ENCODE measurements at places on chromosomes 16 and 17.

DNA sequence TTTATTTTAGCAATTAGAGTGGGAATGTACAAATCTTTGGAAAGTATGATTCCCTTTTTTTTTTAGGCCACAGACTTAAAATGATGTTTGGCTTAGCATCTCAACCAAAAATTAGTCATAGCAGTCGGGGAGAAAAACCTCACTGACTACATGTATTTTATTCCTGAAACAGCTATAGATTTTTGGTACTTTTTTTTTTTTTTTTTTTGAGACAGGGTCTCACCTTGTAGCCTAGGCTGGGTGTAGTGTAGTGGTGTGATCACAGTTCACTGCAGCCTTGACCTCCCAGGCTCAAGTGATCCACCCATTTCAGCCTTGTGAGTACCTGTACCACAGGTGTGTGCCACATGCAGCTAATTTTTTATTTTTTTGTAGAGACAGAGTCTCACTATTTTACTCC is 23.4 kb downstream of the RNFT1 start:
- DNase-seq: no peak

- no peak for DNase-seq
These were observed 6.1 kb upstream of the ENDOV start for GRCh38 chr17:80408872-80409271.

- DNase-seq: peak; percentile 64
These were observed 33.5 kb upstream of the ETV4 start for GRCh38 chr17:43579566-43580140.

DNA sequence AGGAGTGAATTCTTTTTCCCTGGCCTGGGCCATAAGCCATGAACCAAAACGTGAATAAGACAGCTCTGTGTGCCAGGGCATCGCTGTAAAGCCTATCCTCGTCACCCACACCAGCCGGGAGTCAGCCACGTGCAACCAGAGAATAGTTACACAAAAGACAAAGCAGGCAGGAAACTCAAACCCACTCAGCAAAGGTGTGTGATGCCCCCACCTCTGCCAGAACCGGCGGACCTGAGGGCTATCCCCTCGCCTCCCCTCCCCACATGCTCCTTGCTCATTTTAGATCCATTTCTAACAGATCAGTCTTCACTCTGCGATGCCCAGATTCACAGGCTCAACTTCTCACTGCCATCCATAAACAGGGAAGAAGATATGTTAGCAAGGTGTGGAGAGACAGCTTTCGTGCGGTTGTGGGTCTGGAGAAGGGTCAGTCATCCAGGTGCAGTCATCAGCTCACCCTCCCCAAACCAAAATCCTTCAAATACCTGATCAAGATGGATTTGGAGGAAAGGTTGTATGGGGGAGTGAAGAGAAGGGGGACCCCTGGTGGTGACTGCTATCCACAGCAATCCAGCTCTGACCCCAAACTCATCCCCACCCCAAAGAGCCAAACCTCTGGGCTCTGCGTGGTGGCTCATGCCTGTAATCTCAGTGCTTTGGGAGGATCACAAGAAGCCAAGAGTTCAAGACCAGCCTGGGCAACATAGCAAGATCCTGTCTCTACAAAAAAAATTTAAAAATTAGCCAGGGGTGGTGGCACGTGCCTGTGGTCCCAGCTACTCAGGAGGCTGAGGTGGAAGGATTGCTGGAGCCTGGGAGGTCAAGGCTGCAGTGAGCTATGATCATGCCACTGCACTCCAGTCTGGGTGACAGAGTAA is 219.2 kb downstream of the C16orf78 start:
- DNase-seq: peak; percentile 62

DNA sequence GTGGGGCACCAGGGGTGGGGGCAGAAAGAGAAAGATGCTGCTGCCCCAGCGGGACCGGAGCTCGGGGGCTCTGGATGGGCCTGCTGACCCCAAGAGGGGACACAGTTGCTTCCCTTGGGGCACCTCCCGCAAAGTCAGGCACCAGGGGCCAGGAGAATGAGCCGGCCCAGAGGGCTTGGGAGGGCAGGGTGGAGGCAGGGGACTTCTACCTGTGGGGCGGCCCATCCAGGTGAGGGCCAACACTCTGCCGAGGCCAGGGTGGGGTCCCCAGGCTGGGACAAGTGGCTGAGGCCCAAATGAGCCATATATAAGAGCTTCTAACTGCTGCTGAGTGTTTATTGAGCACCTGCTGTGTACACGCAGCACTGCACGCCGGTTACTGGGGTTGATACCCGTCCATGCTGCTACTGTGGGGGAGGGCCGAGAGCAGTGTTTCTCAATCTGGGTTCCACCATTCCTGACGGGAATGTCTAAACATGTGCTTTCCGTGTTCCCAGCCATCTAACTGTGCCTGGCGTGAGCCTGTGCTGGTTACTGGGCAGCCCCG is 211.7 kb upstream of the GSE1 start:
- DNase-seq: no peak

- peak; percentile 100 for DNase-seq
These were observed 1.2 kb upstream of the METTL26 start for GRCh38 chr16:637081-638018.

DNA sequence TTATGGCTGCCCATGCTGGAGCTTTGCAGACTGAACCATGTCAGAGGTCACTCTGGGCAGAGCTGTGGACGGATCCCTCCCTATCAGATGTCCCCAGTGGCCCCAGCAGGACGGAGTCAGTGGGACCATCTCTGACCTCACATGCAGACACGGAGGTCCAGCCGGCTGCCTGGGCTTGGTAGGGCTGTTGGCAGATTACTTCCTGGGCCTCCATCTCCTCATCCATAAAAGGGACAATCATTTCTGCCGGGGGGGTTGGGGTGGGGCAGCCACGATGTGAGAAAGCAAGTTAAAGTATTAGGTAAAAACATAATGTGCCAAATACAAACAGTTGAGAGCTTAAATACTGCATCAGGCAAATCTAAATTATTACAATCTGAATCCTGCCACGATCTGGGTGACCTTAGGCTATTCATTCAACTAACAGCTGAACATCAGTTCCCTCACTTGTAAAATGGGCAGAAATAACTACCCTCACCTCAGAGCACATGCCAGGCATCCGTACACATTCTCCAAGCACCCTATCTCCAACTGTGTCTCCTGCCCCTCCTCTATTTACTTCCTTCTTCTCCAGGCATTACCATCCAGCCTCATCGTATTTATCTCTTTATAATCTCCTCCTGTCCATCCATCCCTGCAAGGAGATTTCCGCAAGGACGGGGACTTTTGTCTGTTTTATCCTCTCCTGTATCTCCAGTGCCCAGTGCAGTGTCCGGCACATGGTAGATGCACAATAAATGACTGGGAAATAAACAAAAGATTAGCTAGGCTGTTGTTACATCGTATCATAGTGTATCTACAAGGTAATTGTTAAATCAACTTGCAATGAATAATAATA is 192.3 kb upstream of the FOXF1 start:
- no peak for DNase-seq

DNA sequence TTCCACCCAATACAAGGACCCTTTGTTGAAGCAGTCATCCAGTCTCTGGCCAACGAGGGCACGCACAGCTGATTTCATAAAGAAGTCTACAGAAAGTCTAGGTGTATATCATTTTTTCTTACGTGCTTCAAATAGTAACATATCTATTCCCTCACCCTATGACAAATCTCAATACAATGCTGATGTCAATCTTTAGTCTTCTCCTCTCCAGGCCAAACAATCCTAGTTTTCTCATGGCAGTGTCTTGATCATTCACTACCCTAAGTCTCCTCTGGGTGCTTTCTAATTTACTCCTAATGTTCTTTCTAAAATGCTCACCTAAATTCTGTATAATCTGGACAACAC is 92.6 kb downstream of the CACNG1 start:
- no peak for DNase-seq

DNA sequence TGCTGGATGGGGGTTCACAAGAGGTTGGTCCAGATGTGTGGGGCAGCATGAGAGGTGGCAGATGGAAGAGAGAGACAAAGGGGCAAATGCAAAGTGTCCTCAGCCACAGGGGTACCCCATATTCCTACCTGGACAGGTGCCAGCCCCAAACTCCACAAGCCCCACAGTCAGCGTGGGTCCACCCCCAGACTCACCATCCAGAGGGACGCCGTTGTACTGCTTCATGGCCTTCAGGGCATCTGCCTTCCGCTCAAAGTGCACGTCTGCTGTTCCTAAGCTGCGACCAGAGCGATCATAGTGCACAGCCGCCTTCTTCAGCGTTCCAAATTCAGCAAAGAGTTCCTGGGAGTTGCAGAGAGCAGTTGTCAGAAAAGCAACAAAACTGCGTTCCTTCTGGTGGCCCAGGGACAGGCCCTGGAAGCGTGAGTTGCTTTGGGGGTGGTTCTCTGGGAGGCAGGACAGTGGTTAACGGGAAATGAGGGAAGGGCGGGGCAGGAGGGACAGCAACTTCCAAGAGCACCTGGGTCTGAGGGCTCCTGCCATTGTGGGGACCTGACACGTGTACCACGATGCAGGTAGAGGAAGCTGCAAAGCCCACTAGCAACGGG is 2.3 kb downstream of the ALYREF start:
- DNase-seq: no peak

DNA sequence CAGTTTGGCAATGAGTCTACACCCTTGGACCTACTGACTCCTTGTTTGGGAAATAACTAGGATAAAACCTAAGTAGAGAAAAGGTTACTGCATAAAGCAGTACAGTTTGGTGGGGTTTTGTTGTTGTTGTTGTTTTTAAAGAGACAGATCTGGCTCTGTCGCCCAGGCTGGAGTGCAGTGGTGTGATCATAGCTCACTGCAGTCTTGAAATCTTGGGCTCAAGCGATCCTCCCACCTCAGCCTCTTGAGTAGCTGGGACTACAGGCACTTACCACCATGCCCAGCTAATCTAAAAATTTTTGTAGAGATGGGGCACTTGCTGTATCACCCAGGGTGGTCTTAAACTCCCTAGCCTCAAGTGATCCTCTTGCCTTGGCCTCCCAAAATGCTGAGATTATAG is 1.2 kb downstream of the PDP2 start:
- DNase-seq: no peak

- DNase-seq: no peak
These were observed 50.3 kb downstream of the PIPOX start for GRCh38 chr17:29093090-29093871.

- DNase-seq: no peak
These were observed 36.4 kb upstream of the CORO6 start for GRCh38 chr17:29659155-29659554.

DNA sequence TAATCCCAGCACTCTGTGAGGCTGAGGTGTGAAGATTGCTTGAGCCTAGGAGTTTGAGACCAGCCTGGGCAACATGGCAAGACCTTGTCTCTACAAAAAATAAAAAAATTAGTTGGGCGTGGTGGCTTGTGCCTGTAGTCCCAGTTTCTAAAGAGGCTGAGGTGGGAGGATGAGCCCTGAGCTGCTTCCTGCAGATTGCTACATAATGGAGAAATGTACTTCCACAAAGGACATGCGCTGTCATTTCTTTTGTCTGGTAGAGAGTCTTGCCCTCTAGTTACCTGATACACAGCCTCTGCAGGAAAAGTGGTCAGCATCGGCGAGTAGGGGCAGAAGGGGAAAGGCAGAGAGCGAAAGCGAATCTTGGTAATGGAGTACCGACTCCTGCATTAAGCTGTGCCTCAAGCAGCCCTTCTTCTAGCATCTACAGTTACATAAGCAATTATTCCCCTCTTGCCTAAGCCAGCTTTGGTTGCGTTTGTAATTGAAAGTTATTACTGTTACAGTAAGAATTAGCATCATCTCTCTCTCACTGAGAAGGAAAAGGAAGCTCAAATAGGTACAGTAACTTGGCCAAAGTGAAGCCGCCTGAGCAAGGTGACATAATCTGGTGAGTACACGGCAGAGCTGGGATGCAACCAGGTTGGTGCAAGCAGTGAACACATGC is 18.5 kb upstream of the GGA2 start:
- no peak for DNase-seq

- DNase-seq: no peak
These were observed 4.7 kb downstream of the DGKE start for GRCh38 chr17:56838687-56839086.

- DNase-seq: no peak
These were observed 4.9 kb upstream of the ZG16B start for GRCh38 chr16:2825049-2825742.

- peak; percentile 85 for DNase-seq
These were observed 3.1 kb upstream of the JPT2 start for GRCh38 chr16:1674751-1675664.

DNA sequence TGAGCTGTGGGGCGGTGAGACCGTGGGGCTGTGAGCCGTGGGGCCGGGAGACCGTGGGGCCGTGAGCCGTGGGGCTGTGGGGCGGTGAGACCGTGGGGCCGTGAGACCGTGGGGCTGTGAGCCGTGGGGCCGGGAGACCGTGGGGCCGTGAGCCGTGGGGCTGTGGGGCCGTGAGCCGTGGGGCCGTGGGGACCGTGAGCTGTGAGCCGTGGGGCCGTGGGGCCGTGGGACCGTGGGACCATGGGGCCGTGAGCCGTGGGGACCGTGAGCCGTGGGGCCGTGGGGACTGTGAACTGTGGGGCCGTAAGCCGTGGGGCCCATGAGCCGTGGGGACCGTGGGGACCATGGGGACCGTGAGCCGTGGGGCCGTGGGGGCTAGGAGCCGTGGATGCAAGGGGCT is 24.6 kb upstream of the PVALEF start:
- DNase-seq: no peak

DNA sequence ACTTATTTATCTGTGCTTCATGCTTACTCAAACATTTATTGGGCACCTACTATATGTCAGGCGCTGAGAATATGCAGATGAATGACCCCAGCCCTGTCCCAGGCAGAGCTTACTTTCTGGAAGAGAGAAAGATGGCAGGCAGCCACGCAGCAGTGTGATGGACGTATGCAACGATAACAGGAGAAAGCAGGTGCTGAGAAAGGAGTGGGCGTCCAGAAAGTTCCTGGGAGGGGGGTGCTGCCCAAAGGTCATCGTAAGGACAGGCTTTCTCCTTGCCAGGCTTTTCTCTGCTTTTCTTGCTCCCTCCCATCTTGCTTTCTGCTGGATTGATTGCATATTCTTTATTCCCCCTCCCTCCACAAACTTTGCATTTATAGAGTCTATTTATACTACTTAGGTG is 124.5 kb downstream of the GAS7 start:
- DNase-seq: no peak

GRCh38 chr16:14562691-14563491 is 67.2 kb downstream of the PARN start:
- DNase-seq: peak; percentile 37

GRCh38 chr16:19704321-19705145 is 13.5 kb downstream of the KNOP1 start:
- peak; percentile 67 for DNase-seq

- peak; percentile 64 for DNase-seq
These were observed at the start of gene VTN for GRCh38 chr17:28370035-28370743. VTN (minus strand) TSS chr17:28370307; CDS start chr17:28370203, 104 bp downstream.
